ENCODE measurements at places on chromosomes 7 and 10.

DNA sequence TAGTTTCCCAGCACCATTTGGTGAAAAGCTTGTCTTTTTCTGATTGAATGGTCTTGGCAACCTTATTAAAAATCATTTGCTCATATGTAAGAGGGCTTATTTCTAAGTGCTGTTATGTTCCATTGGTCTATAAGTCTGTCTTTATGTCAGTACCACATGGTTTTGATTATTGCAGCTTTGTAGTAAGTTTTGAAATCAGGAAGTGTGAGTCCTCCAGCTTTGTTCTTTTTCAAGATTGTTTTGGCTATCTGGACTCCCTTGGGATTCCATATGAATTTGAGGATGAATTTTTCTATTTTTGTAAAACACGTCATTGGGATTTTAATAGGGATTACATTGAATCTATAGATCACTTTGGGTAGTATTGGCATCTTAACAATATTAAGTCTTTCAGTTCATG is 5.4 kb downstream of the KIF11 start:
- peaks cover 15% of the 10 kb centered on the region for H3K36me3 ChIP-seq
- H3K27ac ChIP-seq, result no peak overlapping the region
- no peaks in the 10 kb centered on the region for H3K4me1 ChIP-seq
- H3K27me3 ChIP-seq, result no peaks in the 10 kb centered on the region
- DNase-seq, result no peak

DNA sequence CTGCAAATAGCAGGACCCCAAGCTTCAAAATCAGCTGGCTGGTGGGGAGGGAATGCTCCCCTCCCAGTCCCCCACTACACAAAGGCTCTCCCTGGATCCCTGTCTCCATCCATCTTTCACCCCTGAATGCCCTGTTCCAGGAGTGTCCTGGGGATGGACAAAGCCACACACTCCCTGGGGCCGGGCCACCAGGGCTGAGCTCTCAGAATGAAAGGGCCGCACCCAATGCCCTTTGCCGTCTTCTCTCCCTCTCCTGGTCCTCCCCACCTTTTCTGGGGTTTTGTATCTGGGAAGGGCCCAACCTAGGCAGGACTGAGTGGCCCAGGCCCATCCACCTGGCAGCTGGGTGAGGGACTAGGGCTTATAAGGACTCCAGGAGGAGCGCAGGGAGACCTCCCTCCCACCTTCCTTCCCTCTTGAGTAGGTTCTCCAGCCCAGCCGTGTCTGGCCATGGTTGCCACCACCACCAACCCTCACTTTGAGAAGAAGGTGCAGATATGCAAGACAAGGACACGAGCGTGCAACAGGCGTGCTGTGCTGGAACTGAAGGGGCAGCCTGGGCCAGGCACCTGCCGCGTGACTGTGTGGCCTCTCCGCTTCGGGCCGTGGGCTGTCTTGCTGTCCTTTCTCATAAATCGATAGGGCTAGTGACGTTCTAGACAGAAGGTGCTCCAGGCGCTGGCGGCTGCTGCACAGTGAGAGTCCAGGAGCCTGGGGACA is 157.1 kb downstream of the TCERG1L start:
- H3K36me3 ChIP-seq, result peaks cover 24% of the 10 kb centered on the region
- H3K27ac ChIP-seq, result no peak overlapping the region
- no peaks in the 10 kb centered on the region for H3K27me3 ChIP-seq
- no peak for DNase-seq
- H3K4me3 ChIP-seq, result no peak overlapping the region

DNA sequence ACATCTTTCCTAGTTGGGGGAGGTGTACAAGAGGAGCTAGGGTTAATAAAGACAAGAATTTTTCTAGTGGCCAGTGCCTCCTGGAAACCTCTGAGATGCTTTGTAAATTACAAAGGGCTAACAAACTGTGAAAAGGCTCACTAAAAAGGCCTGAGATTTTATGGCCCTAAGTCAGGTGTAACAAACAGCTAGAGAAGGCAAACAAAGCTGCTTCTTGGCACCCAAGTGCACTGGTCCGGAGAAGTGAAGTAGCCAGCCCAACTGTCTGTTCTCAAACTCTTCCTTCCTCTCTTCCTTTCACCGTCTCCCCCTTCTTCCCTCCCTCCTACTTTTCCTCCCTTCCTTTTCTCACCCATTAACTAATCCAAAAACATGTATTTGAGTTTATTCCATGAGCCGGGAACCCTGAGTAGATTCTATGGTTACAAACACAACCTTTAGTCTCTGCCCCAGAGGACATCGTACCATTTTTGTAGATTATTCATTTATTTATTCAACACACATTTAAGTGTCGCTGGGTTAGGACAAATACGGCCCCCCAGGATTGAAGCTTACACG is 143.4 kb upstream of the PCGF5 start:
- H3K4me3 ChIP-seq, result no peak overlapping the region
- no peak overlapping the region for H3K27ac ChIP-seq
- no peak for DNase-seq
- no peaks in the 10 kb centered on the region for H3K27me3 ChIP-seq
- H3K36me3 ChIP-seq, result no peaks in the 10 kb centered on the region

DNA sequence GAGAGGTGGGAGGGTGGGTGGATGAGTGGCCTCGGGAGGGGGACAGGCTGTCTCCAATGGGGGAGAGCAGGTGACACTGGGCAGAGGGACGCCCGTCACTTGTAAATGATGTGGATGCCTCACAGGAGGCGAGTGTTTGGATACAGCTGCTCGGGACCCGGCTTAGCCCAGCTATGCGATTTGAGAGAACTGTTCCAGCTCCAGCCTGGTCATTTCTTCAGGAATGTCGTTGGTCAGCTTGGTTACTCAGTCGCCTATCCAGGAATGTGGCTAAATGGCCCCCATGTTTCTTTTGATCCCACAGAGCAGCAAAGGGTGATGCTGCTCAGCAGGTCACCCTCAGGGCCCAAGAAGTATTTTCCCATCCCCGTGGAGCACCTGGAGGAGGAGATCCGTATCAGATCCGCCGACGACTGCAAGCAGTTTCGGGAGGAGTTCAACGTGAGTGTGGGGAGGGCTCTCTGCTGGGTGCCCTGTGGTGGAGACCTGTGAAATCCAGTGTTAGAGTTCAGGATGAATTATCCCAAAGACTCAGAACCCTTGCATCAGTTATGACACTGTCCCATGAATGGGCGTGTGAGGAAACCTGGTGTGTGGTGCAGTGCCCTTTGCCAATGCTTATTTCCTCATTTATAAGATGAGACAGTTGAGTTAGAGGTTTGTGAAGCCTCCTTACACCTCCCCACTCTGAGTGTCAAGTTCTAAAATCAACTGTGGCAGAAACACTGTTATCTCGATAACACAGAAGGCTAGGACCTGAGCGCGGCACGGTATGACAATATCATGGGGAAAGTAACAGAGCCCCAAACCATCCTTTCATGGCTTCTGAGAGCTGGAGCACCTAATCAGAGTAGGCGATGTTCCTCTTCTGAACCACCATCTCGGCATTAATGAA is 76.8 kb downstream of the MKI67 start:
- no peak overlapping the region for H3K4me3 ChIP-seq
- H3K27me3 ChIP-seq, result no peaks in the 10 kb centered on the region
- DNase-seq, result no peak

Measured in H9 (cell line).